ENCODE measurements at places on chromosomes 13 and 19.

- DNase-seq, result no peak
Observed at GRCh38 chr13:34410678-34411077, 531.4 kb upstream of the NBEA start.

DNA sequence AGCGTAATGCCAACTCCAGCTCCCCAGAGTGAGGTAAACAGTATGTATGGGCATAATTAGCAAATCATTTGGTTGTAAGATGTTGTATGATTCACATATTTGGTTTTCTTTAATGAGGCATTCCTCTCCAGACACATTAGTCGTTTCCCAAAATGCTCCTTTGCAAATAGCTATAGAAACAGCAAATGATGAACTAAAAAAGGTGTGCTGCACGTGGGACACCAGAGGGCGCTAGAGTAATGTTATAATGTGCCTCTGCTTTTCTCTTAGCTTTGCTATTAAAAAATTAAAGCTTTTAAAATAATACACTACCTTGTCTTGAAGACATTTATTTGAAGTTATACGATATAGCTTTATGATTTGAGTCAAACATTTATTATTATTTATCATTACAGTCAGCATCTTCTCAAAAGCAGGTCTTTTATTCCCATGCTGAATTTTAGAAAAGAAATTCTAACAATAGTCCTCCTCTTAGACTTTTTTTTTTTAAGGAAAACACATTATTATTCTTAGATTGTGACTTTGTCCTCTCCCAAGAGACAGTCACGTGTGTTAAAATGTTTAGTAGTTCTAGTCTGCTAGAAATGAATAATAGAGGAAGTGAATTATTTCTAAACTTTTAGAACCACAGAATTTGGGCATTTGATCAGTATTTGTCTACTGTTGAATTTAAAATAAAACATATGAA lies 121.6 kb upstream of the FRY start:
- peak; percentile 76 for DNase-seq

GRCh38 chr19:39211731-39212374 lies 7.8 kb upstream of the SYCN start:
- peak; percentile 16 for DNase-seq

DNA sequence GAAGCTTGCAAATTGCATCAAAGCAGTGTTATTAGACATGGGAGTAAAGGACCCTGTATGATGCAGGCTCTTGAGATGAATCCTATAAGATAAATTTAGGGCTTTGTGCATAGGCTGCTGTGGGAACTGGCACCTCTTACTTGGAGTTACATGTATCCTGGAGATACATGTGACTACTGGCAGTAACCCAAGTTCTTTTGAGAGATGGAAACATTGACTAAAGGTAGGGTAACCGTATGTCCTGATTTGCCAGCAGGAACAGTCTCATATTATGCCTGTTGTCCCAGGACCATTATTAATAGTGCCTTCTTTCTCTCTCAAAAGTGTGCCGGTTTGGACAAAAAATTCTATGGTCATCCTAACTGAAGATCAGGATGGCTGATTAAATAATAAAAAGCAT lies 195.4 kb downstream of the LACC1 start:
- no peak for DNase-seq

DNA sequence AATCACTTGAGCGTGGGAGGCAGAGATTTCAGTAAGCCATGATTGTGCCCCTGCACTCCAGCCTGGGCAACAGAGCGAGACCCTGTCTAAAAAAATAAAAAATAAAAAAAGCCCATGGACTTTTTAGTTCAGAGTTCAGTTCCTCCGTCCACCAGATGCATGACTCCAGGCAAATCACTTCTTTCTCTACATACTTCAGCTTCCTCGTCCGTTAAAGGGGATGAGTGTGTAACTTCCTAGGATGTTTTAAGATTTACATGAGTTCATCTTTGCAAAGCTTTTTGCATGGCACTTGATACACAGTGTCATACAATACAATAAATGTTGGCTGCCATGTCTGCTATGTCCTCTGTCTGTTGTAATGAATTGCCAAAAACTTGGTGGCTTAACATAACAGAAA lies 10.0 kb upstream of the FFAR2 start:
- DNase-seq, result no peak

GRCh38 chr13:49444524-49445395 lies 686 bp downstream of the SETDB2 start:
- peak; percentile 85 for DNase-seq

DNA sequence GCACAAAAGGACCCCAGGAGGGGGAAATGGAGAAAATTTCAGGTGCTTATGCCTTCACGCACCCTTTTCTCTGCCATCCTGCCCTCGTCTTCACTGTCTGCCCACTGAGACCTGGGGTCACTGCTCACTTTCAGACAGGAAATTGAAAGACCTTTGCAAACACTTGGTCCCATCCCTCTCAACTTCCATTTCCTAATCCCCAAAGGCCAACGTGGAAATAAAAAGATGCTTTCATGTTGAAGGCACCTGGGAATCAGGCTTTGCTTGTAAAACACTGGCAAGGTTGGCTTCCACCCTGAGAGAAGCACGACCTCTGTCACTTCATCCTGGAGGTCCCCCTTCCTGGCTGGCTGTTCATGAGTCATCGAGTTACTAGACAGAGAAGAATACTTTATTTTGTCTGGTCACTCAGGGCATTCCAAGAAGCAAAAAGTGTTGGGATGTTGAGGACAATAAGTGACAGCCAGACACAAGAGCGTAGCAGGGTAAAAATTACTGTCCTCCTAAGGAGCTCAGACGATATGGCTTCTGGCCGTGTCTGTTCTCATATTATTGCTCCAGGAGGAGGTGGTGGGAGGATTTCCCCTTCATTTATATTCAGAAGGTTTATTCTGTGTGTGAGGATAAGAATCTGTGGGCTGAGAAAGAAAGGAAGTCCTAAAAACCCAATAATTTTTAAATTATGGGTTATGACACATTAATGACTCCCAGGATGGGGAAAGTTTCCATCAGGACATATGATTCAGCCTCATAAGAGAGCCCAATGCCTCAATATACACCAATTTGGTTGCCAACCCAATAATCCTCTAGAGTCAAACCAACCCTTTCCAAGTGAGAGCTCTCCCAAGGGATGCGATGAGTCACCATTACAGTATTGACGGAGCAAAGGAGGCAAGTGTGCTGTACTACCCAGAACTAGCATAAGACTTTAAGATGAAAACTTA lies 409.0 kb downstream of the COG6 start:
- peak; percentile 65 for DNase-seq

- DNase-seq, result no peak
Observed at GRCh38 chr13:73832128-73832588, 302.0 kb downstream of the KLF12 start.

GRCh38 chr13:45198924-45199323 lies 1.9 kb downstream of the KCTD4 start:
- no peak for DNase-seq

GRCh38 chr13:26999499-26999898 lies 172.1 kb downstream of the USP12 start:
- no peak for DNase-seq

GRCh38 chr19:10968527-10969135 lies 7.8 kb downstream of the SMARCA4 start:
- DNase-seq, result no peak

GRCh38 chr13:37695200-37695599 lies 96.6 kb upstream of the POSTN start:
- DNase-seq, result no peak

DNA sequence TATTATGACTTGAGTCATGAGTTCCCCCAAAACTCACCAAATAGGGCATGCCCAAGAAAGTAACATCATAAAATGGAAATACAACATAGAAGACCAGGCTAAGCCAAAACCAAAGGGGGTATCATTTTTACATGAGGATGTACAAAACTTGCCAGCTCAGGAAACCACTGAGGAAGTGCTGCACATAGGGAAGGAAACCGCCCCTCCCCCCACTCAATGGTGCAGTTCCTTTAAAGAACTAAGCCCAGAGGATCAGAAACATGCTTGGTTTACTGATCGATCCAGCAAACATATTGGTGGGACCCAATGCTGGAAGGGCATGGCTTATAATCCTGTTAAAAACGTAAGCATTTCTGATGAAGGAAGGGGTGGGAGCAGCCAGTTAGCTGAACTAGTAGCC lies 4.2 kb upstream of the ZNF486 start:
- DNase-seq, result no peak

- DNase-seq, result no peak
Observed at GRCh38 chr13:78875792-78876580, 217.0 kb upstream of the OBI1 start.

GRCh38 chr19:10724573-10725071 lies 6.7 kb downstream of the DNM2 start:
- peak; percentile 69 for DNase-seq

- no peak for DNase-seq
Observed at GRCh38 chr19:6733338-6734095, 3.9 kb downstream of the GPR108 start.

- DNase-seq, result peak; percentile 57
Observed at GRCh38 chr19:18494267-18494607, 27.6 kb downstream of the ELL start.

GRCh38 chr13:23349161-23349897 lies 84.2 kb downstream of the SACS start:
- DNase-seq, result no peak

DNA sequence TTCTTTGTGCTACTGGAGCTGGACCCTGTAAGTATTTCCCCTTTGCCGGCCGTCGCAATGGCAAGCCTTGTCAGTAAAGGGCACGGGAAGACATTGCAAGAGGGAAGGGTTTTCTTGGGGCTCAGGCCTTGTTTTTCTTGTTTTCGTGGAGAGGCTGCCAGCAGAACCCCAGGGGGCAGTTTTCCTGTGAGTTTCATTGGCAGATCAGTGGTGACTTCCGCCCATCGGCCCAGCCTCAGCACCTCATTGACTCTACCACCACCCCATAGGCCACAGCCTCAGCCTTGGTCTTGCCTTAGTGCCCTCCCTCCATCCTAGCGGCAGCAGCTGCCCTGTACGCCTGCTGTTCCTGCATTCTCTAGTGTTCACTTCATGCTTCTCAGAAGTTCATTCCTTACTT lies 61.5 kb downstream of the GJA3 start:
- no peak for DNase-seq

DNA sequence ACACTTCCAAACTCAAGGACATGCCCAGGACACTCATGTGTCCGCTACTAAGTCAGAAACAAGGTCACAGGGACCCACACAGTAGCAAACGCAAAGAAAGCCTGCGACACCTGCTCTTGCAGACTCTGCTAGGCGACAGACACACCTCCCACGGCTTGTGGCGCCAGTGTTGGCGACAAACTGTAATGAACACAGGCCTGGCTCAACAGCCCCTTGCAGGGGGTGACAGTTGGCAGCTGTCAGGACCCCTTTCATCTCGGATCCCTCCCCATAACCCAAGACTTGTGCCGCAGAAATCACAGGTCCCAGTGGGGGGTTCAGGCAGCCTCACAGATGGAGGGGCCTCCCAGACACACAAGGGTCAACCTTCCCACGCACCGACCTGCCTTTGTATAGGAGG lies 364 bp downstream of the CKM start:
- DNase-seq, result no peak

GRCh38 chr13:30409886-30410704 lies 12.2 kb upstream of the UBE2L5 start:
- peak; percentile 84 for DNase-seq

- DNase-seq, result no peak
Observed at GRCh38 chr19:535017-535835, 3.7 kb downstream of the CDC34 start.

- DNase-seq, result peak; percentile 50
Observed at GRCh38 chr19:47158879-47159503, 28.4 kb downstream of the SAE1 start.

DNA sequence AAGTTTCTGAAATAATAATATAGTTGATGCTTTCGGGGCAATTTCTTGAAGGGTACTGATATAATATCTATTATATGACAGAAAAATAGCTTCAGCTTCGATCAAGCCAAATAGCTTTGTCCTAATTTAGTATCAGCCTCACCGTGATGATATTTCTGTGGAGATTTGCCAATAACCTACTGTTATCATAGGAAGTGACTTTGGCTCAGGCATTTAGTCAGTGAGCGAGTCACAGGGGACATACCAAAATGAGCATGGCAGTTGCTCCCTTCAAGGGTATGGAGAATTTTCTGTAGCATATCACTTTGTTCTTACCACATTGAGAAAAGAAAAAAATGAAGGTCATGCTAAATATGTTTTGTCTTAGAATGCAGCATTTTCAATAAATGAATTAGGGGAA lies 767.6 kb upstream of the SLITRK1 start:
- peak; percentile 64 for DNase-seq

DNA sequence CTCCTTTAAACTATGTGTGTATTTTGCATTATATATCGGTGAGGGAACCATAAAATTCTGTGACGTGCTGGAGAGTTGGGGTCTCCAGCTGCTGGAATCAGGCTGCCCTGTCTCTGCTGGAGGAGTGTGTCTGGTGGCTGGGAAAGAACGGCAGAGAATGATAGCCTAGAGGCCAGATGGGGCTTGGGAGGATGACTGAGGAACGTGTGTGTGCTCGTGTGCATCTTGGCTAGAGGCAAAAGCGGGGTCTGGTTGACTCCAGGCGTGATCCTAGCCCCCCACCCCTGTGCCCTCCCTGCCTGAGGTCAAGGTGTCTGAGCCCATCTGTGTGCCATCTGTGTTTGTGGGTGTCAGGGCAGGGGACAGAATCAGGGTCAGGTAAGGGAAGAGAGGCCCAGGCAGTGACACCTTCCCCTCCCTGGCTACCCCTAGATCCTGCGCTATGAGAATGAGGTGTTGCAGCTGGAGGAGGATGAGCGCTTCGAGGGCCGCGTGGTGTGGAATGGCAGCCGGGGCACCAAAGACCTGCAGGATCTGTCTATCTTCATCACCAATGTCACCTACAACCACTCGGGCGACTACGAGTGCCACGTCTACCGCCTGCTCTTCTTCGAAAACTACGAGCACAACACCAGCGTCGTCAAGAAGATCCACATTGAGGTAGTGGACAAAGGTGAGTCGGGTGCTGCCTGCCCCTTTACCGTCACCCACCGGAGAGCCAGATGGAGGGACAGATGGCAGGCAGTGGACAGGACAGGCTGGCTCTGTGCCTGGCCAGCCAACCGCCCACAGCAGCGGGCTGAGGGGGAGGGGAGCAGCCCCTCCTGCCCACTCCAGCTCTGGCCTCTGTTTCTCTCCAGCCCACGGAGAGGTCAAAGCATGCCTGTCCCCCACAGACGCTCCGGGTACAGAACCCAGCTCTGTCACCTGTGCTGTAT lies 3.1 kb downstream of the SCN1B start:
- no peak for DNase-seq

DNA sequence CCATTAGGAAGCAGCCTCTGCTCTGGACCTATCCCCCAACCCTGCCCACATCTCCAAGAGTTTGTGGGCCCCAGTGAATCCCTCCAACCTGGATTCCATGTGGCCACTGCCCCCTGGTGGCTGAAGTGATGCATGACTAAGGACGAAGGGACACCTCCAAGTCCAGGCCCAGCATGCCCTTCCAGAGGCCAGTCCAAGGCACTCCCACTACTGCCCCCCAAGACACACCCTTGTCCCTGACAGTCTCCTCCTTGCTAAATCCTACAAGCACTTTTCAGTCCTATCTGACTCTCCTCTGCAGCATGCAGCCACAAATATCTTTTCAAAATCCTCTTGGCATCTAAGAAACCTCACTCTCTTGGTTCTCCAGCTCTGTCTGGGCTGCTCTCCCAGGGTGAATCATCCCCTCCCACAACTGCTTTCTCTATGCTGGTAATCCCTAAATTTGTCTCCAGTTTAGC lies 33.0 kb downstream of the DEDD2 start:
- DNase-seq, result peak; percentile 85
